Right forelimb (tissue), 1 donor: ENCODE measurements at places on chromosomes 16 and 17.

DNA sequence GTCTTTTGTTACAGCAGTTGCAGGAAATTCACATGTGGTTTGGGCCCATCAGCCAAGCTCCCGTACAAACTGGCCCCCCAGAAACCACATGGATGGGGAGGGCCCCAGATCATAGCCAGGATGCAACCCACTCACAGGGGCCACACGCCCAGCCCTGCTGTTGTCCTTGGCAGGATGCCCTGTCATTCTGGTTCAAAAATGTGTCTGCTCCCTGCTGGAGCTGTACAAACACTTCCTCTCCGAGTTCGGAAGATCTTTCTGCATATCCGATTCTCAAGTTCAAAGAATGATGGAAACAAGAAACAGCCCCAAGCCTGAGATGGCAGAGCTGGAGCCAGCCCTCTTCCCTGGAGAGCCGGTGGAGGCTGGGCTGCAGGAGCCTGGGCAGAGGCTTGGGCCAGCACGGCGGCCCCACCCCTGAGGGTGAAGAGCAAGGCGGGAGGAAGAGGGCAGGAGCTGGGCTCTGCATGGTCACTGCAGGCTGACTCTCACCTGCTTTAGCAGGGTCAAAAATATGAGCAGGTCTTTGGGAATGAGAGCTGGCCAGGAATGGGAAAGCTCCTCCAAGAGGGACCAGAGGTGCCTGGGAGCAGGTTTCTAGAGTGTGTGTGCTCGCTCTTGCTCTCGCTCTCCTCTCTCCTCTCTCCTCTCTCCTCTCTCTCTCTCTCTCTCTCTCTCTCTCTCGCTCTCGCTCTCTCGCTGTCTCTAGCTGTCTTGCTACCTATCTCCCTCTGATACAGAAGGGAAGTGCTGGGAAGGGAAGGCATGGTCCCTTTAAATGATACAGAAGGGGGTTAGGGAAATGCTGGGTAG, 34.7 kb upstream of the ENPP7 start:
- peak; percentile 79 for DNase-seq

- DNase-seq = no peak
These were observed 50.8 kb upstream of the ZCCHC14 start for GRCh38 chr16:87543436-87544191.

- DNase-seq = no peak
These were observed 3.6 kb downstream of the USP7 start for GRCh38 chr16:8959921-8960787.

- no peak for DNase-seq
These were observed 4.0 kb upstream of the METRNL start for GRCh38 chr17:83075270-83075880.

GRCh38 chr17:56845934-56846333, 12.0 kb downstream of the DGKE start:
- no peak for DNase-seq

DNA sequence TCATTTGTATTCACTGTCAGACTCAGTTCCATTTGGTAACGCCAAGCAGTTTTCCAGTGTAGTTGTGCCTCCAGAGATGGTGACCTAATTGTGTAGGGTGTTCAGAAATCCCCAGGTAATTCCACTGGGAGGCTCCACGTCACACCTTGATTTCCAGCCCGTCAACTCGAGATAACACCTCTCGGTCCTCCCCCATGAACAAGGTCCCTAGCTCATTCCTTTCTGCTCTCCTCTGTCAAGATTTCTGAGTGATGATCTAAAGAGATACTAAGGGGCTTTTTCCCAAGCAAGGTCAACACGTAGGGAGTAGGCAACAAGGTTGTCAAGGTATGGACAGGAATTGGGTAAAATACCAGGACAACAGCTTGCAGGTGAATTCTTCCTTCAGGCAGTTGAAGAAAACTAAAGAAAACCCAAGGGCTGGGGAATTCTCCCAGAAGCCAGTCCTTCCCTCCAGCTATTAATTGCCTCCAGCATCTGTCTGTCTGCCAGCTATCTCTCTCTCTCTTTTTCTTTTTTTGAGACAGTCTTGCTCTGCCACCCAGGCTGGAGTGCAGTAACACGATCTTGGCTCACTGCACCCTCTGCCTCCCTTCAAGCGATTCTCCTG, 31.4 kb downstream of the GPRC5B start:
- DNase-seq = no peak

DNA sequence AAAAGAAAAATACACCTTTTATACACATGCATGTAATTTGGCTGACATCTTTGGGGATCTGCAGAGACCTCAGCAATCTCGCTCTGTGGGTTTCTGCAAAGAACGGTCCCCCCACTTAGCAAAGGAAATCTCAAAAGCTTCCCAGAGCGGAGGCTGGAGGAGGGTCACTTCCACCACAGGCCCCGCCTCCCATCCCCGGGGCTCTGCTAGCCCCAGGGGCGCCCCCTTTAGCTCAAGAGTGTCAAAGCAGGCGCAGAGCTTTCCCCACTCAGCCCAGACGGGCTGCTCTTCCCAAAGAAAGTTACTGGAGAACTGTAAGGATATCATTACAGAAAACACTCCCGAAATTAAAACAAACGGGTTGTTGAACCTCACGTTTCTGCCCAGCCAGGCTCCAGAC, 11.4 kb downstream of the SLC13A5 start:
- DNase-seq = no peak

DNA sequence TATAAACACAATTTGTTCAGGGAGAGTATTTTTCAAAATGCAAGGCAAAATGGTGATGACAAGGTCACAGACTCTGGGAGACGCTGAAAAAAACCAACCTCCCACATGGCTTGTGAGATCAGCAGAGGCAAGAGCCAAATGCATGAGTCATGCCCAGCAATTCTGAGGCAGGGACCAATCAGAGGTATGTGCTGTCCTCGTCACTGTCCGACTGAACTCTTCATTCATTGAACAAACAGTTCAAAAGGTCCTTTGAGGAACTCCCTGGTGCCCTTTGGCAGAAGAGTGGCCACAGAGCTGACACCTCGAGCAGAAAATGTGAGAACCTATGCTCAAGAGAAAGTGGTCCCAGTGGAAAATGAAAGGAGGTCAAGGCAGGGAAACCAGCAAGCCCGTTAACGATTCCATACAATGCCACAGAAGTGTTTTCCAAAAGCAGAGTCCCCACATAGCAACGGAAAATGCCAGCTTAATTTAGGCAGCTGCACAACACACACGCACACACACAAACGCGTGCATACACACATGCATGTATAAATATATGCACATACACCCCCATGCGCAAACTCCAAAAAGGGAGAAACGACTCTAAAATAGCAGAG, 50.9 kb downstream of the CDH11 start:
- DNase-seq = peak; percentile 51

- DNase-seq = no peak
These were observed 17.9 kb downstream of the PSME3IP1 start for GRCh38 chr16:57167953-57168352.

GRCh38 chr17:50218071-50218759, 16.8 kb upstream of the COL1A1 start:
- no peak for DNase-seq

GRCh38 chr17:74085434-74085833, 118.0 kb upstream of the RPL38 start:
- DNase-seq = no peak

DNA sequence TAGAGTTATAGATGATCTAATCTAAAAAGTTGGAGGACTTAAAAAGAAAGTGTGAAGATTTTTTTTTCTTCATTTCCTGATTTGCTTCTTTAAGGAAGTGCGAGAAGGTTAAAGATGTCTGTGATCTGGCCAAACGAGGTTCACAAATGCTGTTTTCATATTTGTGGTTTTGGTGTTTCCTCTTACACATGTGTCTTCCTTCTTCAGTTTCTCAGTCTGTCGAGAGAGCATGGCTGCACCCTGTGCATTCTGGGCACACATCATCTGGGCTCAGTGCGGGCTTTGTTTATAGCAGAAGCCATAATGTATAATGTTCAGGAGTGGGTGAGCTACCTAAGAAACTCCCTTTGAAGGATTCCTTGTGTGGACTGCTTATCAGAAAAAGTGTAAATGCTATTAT, 260.4 kb upstream of the TBX2 start:
- DNase-seq = no peak

DNA sequence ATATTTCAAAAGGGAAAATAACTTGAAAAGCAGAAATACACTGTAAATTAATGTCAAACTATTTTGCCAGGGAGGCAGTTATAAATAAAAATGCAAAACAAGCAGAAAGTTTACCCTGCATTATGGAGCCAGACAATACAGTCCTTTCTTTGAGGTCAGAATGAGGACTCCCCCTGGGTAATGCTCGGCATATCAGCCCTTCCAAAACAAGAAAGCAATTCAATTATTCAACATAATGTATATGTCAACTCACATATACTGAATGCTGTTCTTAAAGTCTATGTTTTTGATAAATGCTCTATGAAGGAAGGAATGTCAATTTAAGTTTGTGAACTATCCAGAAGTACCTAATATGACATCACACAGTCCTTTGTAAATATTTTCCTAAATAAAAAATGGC, 72.4 kb downstream of the TTC19 start:
- no peak for DNase-seq

DNA sequence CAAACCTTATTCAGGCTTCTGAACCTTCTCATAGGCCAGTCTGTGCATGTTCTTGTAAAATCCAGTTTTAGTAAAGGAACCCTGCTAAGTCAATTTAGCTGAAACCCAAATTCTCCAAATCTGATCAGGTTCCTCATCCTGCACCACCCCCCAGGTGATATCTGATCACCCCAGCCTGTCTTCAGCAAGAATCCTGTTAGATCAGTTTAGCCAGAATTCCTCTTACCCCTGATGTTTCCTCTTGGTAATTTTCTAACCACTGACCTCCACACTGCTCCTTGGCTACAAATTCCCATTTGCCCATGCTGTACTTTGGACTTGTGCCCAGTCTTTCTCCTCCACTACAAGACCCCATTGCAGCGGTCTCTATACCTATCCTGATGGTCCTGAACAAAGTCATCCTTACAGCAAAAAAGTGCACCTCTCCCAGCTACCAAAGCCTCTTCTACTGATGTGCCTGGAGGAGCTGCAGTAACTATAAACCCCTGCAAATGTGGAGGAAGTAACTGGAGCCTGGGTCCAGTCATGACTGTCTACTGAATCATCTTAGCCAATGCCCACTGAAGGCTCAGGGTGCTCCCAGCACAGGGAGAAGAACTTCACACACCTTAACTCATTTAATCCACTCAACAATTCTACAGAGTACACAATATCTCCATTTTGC, 23.8 kb downstream of the TEX14 start:
- DNase-seq = no peak

DNA sequence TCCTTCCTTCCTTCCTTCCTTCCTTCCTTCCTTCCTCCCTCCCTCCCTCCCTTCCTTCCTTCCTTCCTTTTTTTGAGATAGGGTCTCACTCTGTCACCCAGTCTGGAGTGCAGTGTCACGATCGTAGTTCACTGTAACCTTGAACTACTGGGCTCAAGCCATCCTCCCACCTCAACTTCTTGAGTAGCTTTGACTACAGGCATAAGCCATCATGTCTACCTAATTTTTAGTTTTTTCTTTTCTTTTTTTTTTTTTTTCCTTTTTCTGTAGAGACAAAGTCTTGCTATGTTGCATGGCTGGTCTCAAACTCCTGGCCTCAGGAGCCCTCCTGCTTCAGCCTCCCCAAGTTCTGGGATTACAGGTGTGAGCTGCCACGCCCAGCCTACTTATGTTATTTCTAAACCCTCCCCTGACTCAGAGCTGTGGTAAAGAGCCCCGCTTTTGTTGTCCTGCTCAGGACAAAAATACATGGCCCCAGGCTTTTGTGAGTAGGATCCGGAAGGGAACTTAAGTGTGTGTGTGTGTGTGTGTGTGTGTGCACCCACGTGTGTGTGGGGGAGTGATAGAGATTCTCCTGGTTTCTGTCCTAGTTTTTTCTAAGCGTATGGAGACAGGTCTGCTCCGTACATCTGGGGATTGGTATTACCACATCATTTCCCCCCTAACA, 67.1 kb downstream of the PRKCB start:
- no peak for DNase-seq
